ENCODE measurements at places on chromosomes 2 and 18. TPM values are rescaled to one million over a fixed set of nuclear protein-coding genes. Genes with fewer than 3 reads are reported as not detected.

DNA sequence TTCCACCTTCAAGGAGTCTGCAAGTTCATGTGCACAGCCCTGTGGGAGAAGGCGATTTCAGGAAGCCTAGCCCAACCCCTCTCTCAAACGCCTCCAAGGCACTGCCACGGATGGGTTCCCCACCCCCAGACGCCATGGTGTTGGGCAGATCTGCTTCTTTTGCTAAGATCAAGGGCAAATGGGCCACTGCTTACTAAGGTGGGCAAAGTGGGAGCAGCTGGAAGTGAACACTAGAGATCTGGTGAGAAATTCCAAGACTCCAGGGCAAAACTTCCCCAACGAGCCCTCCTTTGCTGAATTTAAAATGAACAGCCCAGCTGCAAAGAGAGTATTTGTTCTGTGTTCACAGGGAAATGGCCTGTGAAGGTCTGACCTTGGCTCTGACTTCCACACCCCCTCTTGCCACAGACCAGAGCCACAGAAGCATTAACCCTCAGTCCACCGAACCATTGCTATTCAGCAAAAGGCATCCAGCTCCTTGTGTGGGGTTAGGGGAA lies 45.1 kb upstream of the ZBTB7C start:
- DNase-seq, result no peak

DNA sequence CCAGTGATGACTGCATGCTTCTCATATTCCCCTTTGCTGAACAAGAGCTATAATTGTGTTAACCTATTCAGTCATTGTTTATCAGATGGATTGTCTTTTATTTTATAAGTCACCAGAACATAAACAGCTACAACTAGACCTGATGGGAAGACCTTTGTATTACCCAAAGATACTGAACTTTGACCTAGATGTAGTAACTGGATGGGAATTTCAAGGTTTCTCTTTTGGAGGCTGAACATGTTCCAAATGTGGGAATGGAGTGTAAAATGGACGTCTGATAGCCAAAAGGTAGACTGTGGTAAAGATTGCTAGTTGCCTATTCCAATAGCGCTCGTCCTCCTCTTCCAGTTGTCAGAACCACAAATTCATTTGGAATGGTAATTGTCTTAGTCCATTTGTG lies 56.4 kb upstream of the ST3GAL5 start:
- no peak for DNase-seq

- no peak for DNase-seq
Measured at GRCh38 chr18:51164761-51165281, 32.7 kb downstream of the MEX3C start.

DNA sequence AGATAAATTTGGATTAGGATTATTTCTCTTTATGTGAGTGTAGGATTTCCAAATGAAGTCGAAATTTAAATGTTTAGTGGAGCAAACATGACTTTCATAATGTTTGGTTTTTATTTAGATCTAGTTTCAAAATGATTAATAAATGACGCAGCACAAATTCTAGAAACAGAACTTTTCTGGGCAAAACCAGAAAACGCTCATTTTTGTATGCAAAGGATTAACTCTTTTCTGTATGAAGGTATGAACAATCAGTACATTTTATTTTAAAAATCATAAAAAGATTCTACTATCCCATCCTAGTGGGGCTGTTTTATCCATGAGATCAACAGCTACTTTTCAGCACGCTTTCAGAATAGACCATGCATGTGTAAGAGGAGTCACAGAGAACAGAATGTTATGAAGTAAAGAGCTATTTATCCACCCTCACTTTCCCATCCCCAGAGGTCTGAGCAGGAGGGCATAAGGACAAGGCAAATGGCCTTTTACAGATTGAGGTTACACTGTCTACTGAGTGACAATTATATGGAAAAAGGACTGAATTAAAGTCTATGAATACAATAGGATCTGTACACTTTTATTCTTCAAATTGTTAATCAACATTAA lies 270.8 kb downstream of the ZEB2 start:
- no peak for DNase-seq

GRCh38 chr2:70978341-70979179 lies at the start of gene ANKRD53:
Gene ANKRD53, plus strand, starts transcription at chr2:70978630. Its CDS starts 16 bp downstream, at chr2:70978646.
- no peak for DNase-seq

Gene LONRF2
- not detected for total RNA-seq

Gene GRHL1
- 1.3 TPM for total RNA-seq

Gene DNAJC5G
- total RNA-seq, result not detected

Measured in Karpas-422 (cell line).